ENCODE measurements at places on chromosomes 13 and 19.
A peak's percentile ranks its signal among the peaks of the same experiment; 100 is the strongest.

DNA sequence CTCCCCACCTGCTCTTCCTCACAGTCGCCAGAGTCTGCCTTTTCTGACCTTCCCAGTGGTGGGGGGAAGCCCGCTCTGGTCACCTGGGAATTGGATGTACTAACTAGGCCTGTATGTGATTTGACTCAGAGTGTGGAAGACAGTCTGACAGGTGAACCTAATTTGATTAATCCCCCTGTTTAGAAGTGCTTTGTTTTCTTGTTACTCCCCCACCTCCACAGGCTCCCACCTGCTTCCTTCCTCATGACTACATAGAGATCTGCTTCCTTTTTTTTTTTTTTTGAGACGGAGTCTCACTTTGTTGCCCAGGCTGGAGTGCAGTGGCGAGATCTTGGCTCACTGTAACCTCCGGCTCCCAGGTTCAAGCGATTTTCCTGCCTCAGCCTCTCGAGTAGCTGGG lies 44.0 kb downstream of the COG3 start:
- peak; percentile 36 for DNase-seq

- DNase-seq, result no peak
Measured at GRCh38 chr13:99217461-99218110, 16.9 kb downstream of the UBAC2 start.

DNA sequence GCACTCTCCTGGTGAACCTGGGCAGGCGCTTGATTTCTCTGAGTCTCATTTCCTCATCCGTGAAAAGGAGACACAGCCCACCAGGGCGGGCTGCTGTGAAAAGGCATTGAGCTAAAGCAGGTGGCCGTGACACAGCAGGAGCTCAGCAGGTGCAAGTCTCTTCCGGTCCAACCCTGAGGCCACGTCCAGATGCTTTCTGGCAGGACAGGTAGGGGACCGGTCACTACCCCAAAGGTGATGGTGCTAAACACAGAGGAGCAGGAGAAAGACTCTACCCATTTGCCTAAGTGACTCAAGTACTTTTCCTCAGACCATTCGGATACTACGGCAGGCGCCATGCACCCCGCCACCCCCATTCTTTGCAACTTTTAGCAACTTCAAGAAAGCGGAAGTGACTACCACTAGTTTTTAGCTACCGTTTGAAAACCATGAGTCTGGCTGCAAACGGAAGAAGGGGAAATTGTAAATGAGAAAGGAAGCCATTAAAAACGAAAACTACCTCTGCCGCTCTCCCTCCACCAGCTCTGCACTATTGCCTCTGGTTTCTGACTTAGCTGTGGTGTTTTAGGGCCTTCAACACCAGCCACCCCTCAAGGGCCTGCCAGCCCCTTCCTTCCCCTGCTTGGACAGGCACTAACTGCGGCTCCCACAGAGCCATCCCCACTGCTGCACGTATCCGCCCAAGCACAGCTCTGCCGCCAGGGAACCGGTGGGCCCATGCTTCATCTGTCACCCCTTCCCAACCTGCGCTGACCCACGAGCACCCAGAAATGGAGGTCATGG lies 4.8 kb downstream of the PPP6R1 start:
- no peak for DNase-seq

DNA sequence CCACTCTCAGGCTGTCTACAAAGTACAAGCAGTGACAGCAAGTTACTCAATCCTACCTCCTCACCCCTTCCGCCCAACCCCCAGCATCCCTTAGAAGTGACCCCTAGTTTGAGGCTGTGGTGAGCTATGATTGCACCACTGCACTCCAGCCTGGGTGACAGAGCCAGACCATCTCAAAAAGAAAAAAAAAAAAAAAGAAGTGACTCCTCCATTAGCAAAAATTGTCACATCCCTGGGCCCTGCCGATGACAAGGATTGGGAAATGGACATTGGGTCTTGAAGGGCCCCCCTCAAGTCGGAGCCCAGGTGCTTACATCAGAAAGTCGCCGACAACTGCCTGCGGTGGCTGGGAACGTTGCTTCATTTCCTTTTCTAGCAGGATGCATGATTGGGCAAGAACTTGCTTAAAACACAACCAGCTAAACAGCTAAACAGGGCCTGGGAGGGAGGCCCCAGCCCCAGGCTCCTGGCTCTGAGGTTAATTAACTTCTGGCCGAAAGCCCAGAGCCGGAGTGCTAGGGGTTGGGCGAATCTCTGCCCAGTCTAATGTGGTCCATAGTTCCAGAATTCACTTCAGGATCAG lies 15.3 kb downstream of the RAB3D start:
- DNase-seq, result no peak

DNA sequence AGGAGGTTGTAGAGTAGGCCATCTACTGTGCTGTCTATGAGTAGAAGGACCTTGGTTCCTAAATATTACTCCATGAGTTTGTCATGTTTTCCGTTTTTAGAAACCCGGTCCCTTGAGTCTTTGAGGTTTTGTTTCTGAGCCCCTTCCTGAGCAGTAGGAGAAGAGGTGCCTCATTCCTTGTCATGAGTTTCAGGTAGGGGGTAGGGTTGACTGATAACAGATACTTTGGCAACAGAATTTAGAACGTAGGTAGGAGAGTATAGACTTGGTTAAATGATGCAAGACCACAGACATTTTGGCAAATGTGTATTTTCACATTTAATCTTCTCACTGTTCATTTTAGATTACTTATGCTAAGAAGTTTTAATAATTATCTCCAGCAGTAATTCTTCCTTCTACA lies 24.6 kb downstream of the LMO7 start:
- no peak for DNase-seq

DNA sequence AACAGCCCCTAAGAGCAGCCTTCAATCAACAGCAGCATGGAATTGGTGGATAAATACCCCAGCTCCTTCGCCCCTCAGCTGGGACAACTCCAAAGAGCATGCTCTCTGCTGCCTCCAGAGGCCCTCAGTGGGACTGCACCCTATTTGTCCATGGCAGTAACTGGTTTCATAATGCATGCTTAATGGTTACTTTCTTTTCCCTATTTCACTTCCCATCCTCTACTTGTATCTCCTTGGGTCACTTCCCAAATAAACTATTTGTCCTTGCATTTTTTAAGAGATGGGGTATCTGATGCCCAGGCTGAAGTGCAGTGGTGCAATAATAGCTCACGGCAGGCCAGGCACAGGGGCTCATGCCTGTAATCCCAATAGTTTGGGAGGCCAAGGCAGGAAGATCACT lies 13.5 kb upstream of the TPM4 start:
- peak; percentile 76 for DNase-seq

- DNase-seq, result no peak
Measured at GRCh38 chr19:47411101-47411500, 8.2 kb downstream of the MEIS3 start.

- no peak for DNase-seq
Measured at GRCh38 chr19:43578787-43579186, 3.2 kb downstream of the PINLYP start.

- no peak for DNase-seq
Measured at GRCh38 chr13:21075011-21075378, 13.6 kb upstream of the LATS2 start.

DNA sequence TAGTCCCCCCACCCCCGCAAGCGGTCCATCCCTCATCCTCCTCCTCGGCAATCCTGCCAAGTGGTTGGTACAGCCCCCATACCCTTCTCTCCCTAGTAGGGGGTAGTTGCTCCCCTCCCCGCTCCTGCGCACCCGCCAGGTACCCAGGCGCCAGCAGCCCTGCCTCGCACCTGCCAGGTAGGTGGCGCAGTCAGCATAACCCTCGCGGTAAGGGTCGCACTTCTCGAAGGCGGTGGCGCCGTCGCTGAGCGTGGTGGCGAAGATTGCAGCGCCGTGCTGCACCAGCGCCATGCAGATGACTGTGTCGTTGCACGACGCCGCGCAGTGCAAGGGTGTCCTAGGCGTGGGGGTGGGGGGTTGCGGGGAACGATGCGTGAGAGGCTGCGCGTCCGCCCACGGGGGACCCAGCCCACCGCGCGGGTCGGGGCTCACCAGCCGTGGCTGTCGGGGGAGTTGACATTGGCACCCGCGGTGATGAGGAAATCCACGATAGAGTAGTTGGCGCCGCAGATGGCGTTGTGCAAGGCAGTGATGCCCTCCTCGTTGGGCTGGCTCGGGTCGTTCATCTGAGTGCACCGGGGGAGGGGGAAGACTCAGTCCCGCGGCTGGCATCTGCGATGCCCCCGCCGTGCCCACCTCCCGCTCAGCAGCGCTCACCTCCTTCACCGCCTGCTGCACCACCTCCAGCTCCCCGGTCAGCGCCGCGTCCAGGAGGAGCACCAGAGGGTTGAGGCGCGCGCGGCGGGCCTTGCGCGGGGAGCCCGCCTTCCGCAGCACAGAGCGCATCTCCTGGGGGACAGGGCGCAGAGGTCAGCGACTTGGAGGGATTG lies 15.2 kb upstream of the ERCC2 start:
- no peak for DNase-seq

DNA sequence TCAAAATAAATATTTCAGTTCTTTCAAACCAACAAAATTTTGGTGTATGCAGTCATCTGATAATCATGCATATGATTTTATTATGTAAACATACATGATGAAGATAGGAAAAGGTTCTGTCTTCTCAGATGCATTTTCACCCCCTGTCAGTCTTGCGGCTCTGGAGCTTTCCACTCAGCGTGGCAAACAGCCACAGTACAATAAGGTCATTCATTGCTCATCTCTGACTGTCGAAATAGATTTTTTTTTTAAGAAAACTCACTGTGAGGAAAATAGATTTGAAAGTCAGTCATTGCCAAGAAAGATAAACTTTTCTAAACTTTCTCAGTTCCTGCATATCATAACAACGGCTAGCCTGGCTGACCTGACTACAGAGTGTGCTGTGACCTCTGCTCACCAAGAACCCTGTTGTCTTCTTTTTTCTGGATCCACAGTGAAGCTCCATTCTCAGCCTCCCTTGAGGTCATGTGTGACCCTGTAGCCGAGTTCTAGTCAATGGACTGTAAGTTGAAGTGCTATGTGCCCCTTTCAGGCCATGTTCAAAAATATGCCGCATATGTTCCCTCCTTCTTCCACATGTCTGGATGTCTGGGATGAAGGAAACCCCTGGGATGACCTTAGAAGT lies 519.6 kb downstream of the KLF5 start:
- no peak for DNase-seq

DNA sequence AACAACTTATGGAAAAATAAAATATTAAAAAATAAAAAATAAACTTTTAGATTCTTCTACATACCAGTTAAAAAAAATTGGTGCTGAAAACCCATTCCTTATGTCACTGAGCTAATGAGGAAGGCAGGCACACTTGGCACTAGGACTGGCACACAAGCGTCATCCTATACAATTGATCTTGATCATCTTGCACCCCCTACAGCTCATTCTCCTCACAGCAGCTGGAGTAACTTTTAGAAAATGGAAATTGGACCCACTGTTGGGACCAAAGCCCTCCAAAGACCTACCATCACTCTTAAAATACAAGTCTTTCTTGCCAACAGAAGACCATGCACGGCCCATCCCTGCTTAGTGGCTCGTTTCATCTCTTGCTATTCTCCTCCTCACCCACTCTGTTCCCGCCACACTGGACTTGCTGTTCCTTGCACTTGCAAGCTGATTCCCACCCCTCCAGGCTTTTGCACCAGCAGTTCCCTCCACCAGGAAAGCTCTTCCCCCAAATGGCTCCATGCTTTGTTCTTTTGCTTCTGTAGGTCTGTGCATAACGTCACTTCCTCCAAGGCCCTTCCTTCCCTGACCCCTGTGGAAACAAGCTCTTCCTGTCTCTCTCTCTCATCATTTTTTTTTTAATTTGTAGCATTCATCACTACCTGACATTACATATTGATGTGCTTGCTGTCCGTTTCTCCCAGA lies 11.6 kb downstream of the CTU1 start:
- peak; percentile 13 for DNase-seq

DNA sequence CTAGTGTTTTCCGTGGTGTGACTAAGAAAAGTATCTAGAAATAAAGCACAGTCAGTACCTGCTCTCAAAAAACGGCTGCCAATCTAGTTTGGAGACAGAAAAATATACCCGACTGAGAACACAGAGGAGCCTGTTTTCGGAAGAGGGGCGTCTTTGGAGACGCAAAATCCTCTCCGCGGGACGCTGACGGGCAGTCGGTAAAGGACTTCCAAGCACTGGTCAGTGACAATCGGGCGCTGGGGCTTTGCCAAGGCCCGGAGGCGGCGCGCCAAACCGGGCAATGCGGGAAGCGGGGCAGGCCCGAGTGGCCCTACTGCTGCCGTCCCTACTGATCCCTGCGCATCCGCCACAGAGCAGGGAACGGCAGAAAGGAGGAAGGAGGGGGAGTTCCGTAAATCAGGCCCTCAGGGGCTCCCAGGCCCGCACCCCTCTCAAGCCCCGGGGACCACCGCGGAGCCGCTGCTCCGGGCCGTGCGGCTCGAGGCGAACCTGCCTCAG lies 588 bp upstream of the DPY19L3 start:
- DNase-seq, result peak; percentile 66

GRCh38 chr19:1768248-1768647 lies 14.9 kb downstream of the ONECUT3 start:
- DNase-seq, result peak; percentile 54

DNA sequence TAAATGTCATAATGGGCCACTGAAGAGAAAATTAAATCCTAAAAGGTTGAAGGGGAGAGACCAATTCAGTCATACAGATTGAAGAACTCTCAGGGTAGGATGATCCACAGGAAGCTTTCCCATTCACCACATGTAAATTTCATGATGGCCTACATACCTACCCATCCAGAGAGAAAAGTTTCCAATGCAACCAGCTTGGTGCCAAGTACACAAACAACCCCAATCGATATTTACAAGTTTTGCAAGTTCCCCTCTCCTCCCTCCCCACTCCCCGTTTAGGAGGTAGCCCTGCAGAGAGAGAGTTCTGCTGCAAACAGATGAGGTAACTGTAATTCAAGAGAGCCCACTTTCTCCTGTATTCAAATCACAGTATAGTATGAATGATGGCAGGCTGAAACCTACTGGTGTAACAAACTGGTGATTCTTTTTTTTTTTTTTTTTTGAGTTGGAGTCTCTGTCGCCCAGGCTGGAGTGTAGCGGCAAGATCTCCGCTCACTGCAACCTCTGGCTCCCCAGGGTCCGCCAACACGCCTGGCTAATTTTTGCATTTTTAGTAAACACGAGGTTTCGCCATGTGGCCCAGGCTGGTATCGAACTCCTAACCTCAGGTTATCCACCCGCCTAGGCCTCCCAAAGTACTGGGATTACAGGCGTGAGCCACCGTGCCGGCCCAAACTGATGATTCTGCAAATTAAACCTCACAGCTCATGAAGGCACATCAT lies 14.4 kb downstream of the FOXO1 start:
- DNase-seq, result no peak

DNA sequence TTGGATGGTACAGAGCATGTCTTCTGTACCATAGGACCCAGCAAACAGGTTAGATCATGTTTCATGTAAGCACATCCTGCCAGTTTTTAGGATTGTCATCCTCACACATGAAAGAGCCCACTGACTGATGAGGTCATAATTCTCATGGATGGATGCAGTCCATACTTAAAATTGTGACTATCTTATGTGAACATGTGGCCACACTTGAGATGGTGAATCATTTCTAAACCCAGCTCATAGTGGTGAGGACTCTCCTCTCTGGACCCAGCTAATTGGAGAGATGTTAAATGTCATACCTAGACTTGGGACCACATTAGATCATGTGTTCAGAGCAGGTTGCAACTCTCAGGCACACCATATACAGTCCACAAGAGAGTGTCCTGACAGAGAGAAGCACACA lies 24.8 kb upstream of the ZNF254 start:
- no peak for DNase-seq

DNA sequence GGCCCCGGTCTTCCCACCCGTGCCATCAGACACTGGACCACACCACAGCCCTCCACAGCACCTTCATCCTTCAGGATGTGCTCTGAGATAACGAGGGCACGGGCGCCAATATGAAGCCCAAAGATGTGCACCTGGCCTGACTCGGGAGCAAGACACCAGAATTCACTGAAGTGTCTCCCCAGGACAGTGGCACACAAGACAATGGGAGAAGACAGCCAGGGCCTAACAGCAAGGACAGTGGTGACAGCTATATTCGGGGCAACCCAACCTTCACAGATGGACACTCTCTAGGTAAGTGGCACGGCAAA lies 7.2 kb downstream of the DDX39A start:
- no peak for DNase-seq

Measured in NCI-H82 (cell line).